ENCODE measurements at places on chromosomes 1 and 21. TPM values are rescaled to one million over a fixed set of nuclear protein-coding genes. Genes with fewer than 3 reads are reported as not detected.

DNA sequence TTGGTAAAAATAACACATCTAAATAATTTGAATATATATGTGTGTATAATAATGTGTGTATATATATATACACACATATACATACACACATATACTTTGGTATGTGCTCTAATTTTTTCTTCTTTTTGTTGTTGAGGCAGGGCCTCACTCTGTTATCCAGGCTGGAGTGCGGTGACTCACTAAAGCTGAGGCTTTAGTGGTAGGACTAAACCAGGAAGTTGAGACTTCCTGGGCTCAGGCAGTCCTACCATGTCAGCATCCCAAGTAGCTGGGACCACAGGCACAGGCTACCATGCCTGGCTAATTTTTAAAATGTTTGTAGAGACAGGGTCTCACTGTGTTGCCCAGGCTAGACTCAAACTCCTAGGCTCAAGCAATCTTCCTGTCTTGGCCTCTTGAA is 46.7 kb upstream of the CXADR start:
- DNase-seq, result peak; percentile 68

GRCh38 chr1:32848354-32849063 is 22.2 kb downstream of the FNDC5 start:
- no peak for DNase-seq

GRCh38 chr1:205719015-205719414 is 31.0 kb downstream of the NUCKS1 start:
- DNase-seq, result no peak

DNA sequence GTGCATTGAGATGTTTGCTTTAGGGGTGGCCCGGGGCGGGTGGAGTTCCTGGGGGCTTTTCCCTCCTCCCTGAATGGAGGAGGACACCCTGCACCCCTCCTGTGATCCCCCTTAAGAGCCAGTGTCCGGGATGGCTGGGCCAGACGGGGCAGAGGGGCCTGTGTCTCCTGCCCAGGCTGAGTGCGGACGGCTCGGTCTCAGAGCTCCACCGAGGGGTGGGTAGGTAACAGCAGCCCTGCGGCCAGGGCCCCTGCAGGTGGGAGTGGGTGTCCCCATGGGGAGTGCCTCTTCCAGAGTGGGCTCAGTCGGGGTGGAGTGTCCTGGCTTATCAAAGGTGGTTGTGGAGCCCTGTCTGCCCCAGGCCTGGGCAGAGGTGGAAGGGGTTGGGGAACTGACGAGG is 23.1 kb downstream of the TP73 start:
- no peak for DNase-seq

Gene TINAGL1
- polyA plus RNA-seq, result 37.7 TPM

DNA sequence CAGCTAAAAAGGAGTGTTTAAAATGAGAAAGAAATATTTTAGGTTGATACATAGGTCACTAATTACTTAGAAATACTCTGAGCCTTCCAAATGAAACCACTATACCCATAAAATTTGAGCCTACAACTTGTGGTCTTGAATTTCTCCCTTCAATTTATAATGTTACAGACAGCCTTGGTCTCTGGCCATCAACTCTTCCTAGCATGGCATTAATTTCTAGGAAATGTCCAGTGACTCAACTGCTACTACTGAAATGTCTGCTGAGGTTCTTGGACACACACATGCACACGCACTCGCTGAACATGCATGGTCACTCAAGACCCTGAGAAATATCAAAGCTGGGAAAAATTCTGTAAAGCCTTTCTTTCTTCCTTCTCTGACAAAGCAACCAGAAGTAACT is 61.1 kb upstream of the SAMSN1 start:
- DNase-seq, result no peak

DNA sequence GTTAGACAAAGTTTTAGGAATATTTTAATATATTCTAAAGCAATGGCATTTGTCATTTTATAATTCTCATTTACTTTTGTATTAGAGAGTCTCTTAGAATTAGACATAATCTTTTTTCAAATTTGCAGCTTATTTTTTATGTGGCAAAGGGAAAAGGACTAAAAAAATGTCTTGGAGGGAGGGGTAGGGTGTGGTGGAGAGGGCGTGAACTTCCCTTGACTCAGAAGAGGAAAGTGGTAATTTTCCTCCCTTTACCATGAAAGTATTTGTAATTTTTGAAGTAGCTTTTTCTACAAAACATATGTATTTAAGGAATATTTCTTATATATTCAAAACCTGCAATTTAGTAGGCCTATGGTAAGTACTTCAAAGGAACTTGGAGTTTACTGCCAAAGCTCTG is 6.9 kb upstream of the RABGAP1L start:
- no peak for DNase-seq

- no peak for DNase-seq
Measured at GRCh38 chr1:182841368-182841988, 2.3 kb downstream of the DHX9 start.

Gene HNRNPU
- polyA plus RNA-seq, result 395 TPM

DNA sequence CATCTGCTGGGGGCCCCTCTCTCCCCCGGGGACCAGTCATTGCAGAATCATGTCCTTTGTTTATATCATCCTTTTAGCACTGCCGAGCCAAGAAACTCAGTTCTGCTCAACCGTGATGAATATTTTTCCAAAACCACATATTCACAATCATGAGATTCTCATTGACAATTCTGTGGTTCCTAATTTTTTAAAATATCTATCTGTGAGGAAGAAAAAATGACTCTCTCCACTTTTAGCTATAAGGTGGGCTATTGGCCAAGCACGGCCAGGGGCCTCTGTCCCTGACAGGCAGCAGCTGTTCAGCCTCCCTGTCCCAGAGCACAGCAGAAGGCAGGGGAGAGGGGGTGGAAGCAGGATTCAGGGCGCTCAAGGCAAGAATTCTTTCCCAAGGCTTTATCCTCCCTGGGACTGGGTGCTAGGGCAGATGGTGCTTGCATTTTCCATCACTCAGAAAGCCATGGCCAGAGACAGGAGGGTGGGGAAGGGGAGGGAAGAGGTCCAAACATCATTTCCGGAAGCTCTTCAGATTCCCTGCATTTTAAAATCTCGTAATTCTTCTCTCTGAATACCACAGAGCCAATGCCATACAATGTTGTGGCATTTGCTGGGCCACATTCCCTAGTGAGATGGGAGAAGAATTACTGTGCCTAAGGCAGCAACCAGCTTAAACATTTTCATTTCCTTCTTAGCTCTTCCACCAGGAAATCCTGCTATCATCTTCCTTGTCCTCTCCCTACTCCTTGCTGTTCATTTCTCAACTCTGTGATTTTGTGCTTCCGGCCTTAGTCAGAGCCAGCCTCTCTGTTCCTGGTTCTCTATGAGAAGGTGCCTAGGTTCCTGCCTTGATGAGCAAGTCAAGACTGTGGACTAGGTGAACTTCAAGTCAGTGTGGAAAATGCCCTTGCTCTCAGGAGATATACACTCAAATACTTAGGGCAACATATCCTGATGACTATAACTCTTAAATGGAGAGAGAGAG is 60.3 kb downstream of the KCNJ6 start:
- DNase-seq, result no peak

- DNase-seq, result peak; percentile 44
Measured at GRCh38 chr1:202192770-202193613, 607 bp upstream of the LGR6 start.

- no peak for DNase-seq
Measured at GRCh38 chr21:44063151-44063912, 43.9 kb upstream of the PWP2 start.

GRCh38 chr1:15531003-15531402 is 4.4 kb downstream of the DNAJC16 start:
- no peak for DNase-seq

Measured in large intestine (tissue), 12 donors.